ENCODE measurements at places on chromosomes 5 and 9. TPM values are rescaled to one million over a fixed set of nuclear protein-coding genes. Genes with fewer than 3 reads are reported as not detected.

Gene UNC13B
- total RNA-seq: 43.2 TPM

Gene AJM1
- 1.6 TPM for total RNA-seq

Gene FAM151B
- 3.3 TPM for total RNA-seq

Gene RAI14
- total RNA-seq: 24.8 TPM

Gene SLC1A3
- total RNA-seq: 34.2 TPM

Gene CDC25C
- total RNA-seq: 0.38 TPM

Gene C9orf43
- 0.57 TPM for total RNA-seq

- H3K27ac ChIP-seq: no peak overlapping the region
- no peaks in the 10 kb centered on the region for H3K36me3 ChIP-seq
- peaks cover 10% of the 10 kb centered on the region for H3K4me1 ChIP-seq
- H3K4me3 ChIP-seq: no peak overlapping the region
Measured at GRCh38 chr9:99811598-99812383, 9.9 kb upstream of the NR4A3 start.

DNA sequence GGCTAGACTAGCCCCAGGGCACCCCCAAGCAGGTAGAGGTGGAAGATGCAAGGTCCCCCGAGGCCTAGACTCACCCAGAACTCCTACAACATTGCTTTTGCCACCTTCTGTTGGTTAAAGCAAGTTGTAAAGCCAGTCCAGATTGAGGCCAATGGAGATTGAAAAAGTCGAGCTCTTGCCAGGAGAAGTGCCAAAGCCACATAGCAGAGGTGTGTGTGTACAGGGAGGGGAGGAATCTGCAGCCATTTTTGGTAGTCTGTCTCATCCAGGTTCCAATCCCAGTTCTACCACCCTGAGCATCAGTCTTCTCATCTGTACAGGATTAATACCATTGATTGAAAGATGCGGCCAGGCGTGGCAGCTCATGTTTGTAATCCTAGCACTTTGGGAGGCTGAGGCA lies 12.3 kb upstream of the URM1 start:
- no peak overlapping the region for H3K4me3 ChIP-seq
- H3K27ac ChIP-seq: no peak overlapping the region
- no peak for DNase-seq
- H3K27me3 ChIP-seq: no peaks in the 10 kb centered on the region
- peaks cover 39% of the 10 kb centered on the region for H3K36me3 ChIP-seq
- peaks cover 15% of the 10 kb centered on the region for H3K4me1 ChIP-seq

GRCh38 chr9:109966643-109967368 lies 186.8 kb downstream of the PALM2AKAP2 start:
- H3K36me3 ChIP-seq: no peaks in the 10 kb centered on the region
- no peaks in the 10 kb centered on the region for H3K27me3 ChIP-seq
- H3K27ac ChIP-seq: no peak overlapping the region
- H3K4me3 ChIP-seq: no peak overlapping the region
- DNase-seq: no peak

DNA sequence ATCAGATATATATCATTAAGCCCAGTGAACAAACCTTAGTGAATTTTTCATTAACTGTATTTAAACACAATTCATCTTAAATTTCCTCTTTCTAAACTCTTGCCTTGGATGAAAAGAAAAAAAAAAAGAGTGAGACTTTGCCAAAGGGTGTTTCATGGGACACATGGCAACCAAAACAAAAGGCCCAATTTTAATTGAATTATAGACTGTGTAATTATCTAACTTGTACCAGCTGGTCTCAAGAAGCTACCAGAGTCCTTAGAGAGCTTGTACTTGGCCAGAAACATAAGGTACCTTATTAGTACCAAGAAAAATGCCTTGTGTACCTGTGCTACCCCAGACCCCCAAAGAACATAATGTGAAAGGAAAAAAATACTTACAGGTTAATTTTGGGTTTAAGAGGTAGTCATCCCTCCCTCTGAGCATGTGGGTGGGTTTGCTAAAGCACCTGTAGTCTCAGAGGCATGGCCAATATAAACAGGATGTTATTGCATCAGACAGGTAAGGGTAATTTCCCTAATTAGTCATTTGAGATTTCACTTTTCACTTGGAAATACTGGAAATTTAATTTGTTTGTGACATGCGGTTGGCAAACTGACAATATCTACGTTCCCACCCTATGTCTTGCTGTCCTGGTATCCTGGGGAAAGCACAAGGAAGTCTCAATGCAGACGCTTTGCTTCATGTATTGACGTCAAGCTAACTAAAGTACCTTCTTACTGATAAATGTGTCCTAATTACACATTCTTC lies 90.1 kb downstream of the SNCAIP start:
- H3K27ac ChIP-seq: no peak overlapping the region
- peaks cover 7% of the 10 kb centered on the region for H3K4me1 ChIP-seq
- H3K36me3 ChIP-seq: no peaks in the 10 kb centered on the region
- H3K27me3 ChIP-seq: no peaks in the 10 kb centered on the region
- DNase-seq: no peak
- no peak overlapping the region for H3K4me3 ChIP-seq

GRCh38 chr5:16500024-16500423 lies 34.4 kb upstream of the ZNF622 start:
- no peaks in the 10 kb centered on the region for H3K36me3 ChIP-seq
- H3K4me3 ChIP-seq: no peak overlapping the region
- H3K27me3 ChIP-seq: no peaks in the 10 kb centered on the region
- no peaks in the 10 kb centered on the region for H3K4me1 ChIP-seq

DNA sequence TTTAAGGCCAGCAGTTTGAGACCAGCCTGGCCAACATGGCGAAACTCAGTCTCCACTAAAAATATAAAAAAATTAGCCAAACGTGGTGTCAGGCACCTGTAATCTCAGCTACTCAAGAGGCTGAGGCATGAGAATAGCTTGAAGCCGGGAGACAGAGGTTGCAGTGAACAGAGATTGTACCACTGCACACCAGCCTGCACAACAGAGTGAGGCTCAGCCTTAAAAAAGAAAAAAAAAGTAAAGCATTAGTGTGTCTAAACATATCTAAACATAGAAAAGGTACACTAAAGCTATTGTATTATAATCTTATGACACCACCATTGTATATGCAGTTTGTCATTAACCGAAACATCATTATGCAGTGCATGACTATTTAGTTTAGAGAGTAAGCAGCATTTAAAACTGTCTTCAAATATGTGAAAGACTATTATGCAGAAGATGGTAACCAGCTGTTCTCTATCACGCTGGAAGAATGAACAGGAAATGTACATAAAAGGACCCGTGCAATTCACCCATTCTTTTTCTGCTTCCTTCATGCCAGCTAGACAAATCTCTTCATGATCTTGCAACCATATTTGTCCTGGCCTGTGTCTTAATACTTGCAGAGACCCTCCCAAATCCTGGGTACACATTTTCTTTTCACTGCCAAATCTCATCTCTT lies 58.6 kb downstream of the ITGA1 start:
- DNase-seq: no peak
- no peaks in the 10 kb centered on the region for H3K36me3 ChIP-seq
- no peak overlapping the region for H3K27ac ChIP-seq
- no peaks in the 10 kb centered on the region for H3K4me1 ChIP-seq

GRCh38 chr9:110214586-110215355 lies 6.8 kb upstream of the C9orf152 start:
- no peak overlapping the region for H3K4me3 ChIP-seq
- H3K4me1 ChIP-seq: peaks cover 4% of the 10 kb centered on the region
- no peaks in the 10 kb centered on the region for H3K36me3 ChIP-seq
- no peaks in the 10 kb centered on the region for H3K27me3 ChIP-seq
- no peak for DNase-seq

DNA sequence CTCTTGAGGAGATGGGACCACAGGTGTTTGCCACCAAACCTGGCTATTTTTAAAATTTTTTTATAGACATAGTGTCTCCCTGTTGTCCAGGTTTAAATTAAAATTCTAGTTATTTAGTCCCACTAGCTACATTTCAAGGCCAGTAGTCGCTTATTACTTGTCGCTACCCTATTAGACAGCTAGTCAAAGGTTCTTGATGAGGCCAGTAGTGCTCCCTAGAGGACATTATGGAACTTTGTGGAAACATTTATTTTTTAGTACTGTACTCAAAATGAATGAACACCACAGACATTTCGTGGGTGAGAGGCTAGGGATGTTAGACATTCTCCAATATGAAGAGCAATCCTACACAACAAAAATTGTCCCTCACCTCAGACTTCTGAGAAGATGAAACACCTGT lies 14.4 kb upstream of the GRXCR2 start:
- no peak overlapping the region for H3K27ac ChIP-seq
- no peak overlapping the region for H3K4me3 ChIP-seq
- no peak for DNase-seq
- no peaks in the 10 kb centered on the region for H3K36me3 ChIP-seq
- H3K27me3 ChIP-seq: no peaks in the 10 kb centered on the region

DNA sequence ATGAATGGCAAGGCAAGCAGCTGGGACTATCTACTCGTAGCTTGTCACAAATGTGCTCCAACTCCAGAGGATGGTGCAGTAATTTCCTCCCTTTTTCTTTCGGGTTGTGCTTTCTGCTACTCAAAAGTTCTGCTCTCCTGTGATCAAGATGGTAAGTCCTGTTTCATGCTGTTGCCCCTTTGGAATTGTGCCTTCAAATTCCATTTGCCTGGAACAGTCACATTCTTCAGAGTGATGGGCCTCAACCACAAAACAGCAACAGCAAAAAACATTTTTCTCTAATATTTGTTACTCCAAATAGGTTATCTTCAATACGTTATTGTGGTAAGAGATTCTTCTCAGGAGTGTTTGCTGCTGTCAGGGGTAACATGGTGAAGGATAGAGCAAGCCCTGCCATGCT lies 209.3 kb downstream of the PALM2AKAP2 start:
- no peak overlapping the region for H3K4me3 ChIP-seq
- DNase-seq: no peak
- H3K27me3 ChIP-seq: no peaks in the 10 kb centered on the region
- H3K36me3 ChIP-seq: no peaks in the 10 kb centered on the region

GRCh38 chr5:77569409-77569808 lies 69.1 kb downstream of the OTP start:
- no peaks in the 10 kb centered on the region for H3K4me1 ChIP-seq
- H3K36me3 ChIP-seq: no peaks in the 10 kb centered on the region
- H3K27me3 ChIP-seq: peaks cover 8% of the 10 kb centered on the region
- no peak overlapping the region for H3K4me3 ChIP-seq

GRCh38 chr5:34531751-34532360 lies 124.3 kb upstream of the RAI14 start:
- no peak for DNase-seq
- H3K36me3 ChIP-seq: no peaks in the 10 kb centered on the region
- H3K4me1 ChIP-seq: no peaks in the 10 kb centered on the region
- no peak overlapping the region for H3K4me3 ChIP-seq
- no peak overlapping the region for H3K27ac ChIP-seq

- no peaks in the 10 kb centered on the region for H3K27me3 ChIP-seq
- no peak overlapping the region for H3K4me3 ChIP-seq
- H3K36me3 ChIP-seq: no peaks in the 10 kb centered on the region
- DNase-seq: no peak
- H3K27ac ChIP-seq: no peak overlapping the region
Measured at GRCh38 chr5:143140492-143141203, 262.8 kb downstream of the NR3C1 start.

DNA sequence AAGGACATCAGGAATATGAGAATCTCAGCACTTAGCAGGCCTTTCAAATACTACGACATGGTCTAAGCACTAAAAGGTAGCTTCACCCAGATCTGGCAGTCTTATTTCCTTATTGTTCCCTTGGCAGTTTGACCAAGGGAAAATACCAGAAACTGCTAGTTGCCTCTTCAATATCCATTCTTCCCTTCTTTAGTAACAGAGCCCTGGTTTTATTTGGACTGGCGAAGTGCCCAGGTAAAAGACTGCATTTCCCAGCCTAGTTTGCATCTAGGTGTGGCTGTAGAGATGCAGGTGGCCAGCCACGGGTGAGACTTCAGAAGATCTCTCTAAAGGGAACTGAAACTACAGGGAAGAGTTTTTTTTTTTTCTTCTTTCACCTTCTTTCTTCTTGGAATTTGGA lies 21.6 kb downstream of the DMRT2 start:
- no peaks in the 10 kb centered on the region for H3K36me3 ChIP-seq
- H3K4me1 ChIP-seq: no peaks in the 10 kb centered on the region
- H3K4me3 ChIP-seq: no peak overlapping the region
- no peak for DNase-seq
- H3K27ac ChIP-seq: no peak overlapping the region

DNA sequence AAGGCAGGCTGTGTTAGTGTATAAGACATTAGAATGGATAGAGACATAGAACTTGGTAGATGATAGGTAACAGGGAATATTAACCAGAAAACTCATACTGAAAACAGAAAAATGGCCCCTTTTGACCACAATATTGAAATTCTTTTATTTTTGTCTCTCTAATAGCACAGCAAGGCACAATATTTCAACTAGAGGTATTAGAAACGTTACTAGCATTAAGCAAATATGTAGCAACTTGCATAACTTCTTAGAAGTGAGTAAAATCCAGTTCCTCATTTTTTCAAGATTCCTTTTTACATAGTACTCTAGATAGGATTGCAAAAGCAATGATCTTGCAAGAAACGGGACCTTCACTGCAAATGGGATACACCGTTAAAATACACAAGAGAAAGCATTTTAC lies 102.7 kb upstream of the VCAN start:
- H3K27ac ChIP-seq: peak overlapping the region; percentile 42
- H3K4me1 ChIP-seq: no peaks in the 10 kb centered on the region
- no peaks in the 10 kb centered on the region for H3K36me3 ChIP-seq
- DNase-seq: no peak
- no peak overlapping the region for H3K4me3 ChIP-seq

DNA sequence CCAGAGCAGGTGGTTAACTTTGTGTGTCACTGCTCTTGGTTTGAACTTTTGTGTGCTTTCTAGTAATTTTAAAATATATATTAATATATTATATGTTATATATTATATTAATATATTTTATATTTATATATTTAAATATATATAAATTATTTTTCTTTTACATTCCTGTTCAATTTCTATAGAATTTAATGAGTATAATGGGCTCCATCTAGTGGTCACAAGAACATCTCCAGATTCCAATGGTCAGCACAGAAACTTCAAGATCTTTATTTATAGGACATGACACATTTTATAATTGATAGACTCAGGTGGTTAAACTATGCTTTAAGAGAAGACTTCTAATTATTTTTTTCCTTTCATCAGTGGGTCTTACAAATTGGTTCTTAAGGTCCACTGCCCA lies 39.1 kb downstream of the COL23A1 start:
- DNase-seq: no peak
- no peak overlapping the region for H3K4me3 ChIP-seq
- H3K36me3 ChIP-seq: no peaks in the 10 kb centered on the region
- no peak overlapping the region for H3K27ac ChIP-seq

DNA sequence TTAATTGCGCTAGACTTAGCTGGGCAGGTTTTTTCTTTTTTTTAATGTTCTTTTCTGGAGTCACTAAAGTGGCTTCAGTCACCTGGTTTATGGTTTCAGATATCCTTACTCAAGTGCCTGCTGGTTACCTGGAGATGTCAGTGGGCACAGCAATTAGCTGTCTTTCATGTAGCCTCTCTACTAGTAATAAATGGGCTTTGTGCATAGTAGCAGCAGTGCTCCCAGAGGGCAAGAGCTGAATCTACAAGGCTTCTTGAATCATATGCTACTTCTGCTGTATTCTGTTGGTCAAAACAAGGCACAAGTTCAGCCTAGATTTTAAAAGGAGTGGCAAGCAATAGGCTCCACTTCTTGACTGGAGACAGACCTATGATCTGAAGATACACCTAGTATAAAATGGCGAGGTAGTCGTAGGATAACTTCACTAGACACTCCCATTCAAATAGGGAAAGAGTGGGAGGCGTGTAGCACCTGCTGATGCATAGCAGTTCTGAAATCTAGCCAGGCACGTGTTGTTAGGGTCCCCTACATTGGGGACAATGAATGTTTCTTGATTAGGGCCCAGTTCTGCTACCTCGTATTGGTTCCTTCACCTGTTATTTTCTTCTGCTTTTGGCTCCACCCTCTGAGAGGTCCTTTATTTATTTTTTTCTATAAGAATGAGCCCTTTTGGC lies 7.0 kb downstream of the SCAMP1 start:
- no peak overlapping the region for H3K4me3 ChIP-seq
- peaks cover under 1% of the 10 kb centered on the region for H3K4me1 ChIP-seq
- no peaks in the 10 kb centered on the region for H3K27me3 ChIP-seq
